HT1080 (cell line): ENCODE measurements at places on chromosomes 1 and 21.
A peak's percentile ranks its signal among the peaks of the same experiment; 100 is the strongest.

- peak; percentile 97 for DNase-seq
Measured at GRCh38 chr1:221858818-221859611, 117.1 kb upstream of the DUSP10 start.

DNA sequence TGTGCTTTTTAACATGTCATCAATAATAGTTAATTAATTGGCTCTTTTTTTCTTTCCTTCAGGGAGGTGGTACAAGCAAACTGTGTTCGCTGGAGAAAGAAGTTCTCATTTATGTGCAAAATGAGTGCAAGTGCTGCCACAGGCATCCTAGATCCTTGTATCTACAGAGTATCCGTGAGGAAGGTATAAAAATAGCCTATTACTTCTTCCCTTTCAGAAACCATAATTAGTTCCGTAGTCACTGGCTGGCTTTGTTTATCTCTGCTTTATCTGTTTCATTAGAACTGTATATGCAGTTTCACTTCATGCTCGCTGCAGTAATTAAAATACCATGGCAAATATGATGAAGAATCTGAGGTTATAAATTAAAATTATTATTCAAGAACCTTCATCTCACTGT, 40.6 kb downstream of the EEIG2 start:
- DNase-seq, result no peak

GRCh38 chr21:39003982-39004633, 179.1 kb downstream of the PSMG1 start:
- DNase-seq, result no peak

DNA sequence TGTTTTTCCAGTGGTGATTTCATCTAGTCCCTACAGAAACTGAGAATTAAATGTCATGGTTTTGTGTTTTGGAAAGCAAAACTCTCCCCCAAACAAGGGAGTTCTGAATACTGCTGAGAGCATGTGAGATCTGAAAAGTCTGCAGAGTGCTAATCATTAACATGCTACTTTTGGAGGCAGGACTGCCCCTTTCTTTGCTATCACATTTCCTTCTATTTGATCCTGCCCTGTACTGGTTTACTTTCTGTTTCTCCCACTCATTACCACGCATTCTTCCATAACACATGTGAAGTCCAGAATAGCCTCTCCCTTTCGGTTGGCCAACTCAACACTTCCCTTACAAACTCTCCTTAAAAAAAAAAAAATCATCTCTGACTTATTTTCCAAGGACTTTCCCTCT, 63.6 kb downstream of the GADD45A start:
- peak; percentile 73 for DNase-seq

DNA sequence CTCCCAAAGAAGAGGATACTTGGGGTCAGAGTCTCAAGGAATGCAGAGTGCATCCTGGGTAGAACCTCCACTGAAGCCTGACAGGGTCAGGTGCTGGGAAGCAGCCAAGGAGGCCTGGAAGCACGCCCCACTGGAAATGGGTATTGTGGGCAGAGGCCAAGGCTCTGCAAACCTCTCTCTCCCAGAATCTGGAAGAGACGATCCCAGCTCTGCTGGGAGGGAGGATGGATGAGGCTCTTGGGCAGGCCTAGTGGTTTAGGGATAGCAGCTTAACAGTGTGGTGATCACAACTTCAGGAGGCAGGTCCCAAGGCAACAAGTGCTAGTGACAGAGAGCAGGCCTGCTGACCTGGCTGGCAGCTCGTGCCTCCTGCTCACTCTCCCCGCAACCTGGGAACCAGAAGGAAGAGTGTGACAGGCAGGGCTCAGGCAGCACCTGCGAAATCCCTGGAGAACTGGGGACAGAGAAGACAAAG, 641.0 kb downstream of the PLPP3 start:
- DNase-seq, result no peak

GRCh38 chr1:154877370-154877974, 7.4 kb upstream of the KCNN3 start:
- no peak for DNase-seq

GRCh38 chr1:11080931-11081330, 18.7 kb downstream of the EXOSC10 start:
- no peak for DNase-seq

DNA sequence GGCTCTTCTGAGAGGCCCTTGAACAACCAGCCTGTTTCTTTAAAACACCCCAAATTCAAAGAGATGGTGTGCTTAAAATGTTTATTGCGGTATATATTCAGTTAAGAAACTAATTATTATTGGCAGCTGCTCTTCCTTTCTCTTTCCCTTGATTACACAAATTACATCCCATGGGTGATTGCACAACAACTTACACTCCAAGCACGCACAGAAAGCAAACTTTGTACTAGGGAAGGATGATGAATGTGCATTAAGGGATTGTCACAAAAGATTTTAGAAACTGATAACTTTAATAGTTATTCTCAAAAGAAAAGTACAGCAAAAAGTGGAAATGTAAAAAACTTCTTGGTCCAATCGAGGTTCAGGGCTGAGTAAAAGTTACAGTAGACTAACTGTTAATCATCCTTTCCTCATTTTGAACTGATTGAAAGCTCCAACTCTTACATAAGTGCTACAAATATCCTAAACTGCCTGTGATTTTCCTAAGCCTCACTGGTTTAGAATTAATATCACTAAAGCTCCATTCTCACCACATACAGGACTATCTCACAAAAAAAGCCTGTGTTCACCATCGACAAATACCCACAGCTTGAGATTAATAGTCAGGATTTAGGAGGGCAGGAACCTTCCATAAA, 153.4 kb downstream of the TTLL7 start:
- no peak for DNase-seq

- no peak for DNase-seq
Measured at GRCh38 chr1:184161071-184161698, 109.7 kb downstream of the TSEN15 start.

- DNase-seq, result no peak
Measured at GRCh38 chr21:46474382-46474781, 15.7 kb downstream of the DIP2A start.

- no peak for DNase-seq
Measured at GRCh38 chr1:50548243-50548642, 125.0 kb upstream of the DMRTA2 start.
